ENCODE measurements at places on chromosomes 7 and 10.

- no peak for DNase-seq
Measured at GRCh38 chr7:30785786-30786185, 14.6 kb downstream of the MINDY4 start.

GRCh38 chr7:149104214-149104613 is 13.7 kb upstream of the ZNF786 start:
- DNase-seq, result no peak

DNA sequence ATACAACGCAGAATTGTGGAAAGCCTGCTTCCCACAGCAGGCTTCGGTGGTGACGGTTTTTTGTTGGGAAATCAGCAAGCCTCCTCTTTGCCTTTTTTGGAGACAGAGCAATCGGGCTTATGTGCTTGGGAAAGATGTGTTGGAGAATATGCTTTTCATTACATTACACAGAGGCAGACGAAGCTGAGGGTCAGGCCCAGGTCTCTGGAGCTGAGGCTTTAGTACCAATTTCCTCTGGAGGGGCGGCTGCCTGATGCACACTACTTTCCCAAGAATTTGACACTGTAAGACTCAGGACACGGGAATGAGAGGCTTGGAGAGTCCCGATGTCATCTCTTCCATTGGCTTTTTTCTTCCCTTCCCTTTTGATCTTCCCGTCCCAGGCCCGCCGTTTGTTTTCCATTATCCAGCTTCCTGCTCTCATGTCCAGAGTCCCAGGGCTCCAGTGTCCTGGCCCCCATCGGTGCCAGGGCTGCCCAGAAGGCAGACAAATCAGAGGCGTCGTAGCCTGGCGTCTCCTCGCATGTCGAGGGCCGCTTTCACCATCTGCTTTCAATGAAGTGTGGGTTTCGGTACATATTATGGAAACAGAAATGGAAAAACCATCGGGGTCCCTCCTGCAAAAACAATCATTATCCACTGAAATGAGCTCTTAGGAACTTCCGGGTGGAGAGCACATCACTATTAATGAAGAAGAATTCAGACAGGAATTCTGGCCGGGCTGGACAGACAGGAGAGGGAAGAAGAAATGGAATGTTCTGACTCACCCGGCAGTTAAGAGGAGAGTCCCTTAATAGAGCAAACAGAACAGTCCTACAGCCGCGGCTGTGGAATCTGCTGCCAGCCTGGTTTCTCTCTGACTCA is 123.0 kb upstream of the JCAD start:
- peak; percentile 88 for DNase-seq

- DNase-seq, result peak; percentile 43
Measured at GRCh38 chr7:65832281-65832680, 40.6 kb upstream of the VKORC1L1 start.

GRCh38 chr7:47100817-47101435 is 481.0 kb downstream of the TNS3 start:
- DNase-seq, result peak; percentile 57

GRCh38 chr7:131525820-131526219 is 30.6 kb downstream of the PODXL start:
- no peak for DNase-seq

- DNase-seq, result no peak
Measured at GRCh38 chr10:11473128-11473760, 138.2 kb downstream of the USP6NL start.

GRCh38 chr7:95470452-95470851 is 15.3 kb upstream of the ASB4 start:
- peak; percentile 75 for DNase-seq

DNA sequence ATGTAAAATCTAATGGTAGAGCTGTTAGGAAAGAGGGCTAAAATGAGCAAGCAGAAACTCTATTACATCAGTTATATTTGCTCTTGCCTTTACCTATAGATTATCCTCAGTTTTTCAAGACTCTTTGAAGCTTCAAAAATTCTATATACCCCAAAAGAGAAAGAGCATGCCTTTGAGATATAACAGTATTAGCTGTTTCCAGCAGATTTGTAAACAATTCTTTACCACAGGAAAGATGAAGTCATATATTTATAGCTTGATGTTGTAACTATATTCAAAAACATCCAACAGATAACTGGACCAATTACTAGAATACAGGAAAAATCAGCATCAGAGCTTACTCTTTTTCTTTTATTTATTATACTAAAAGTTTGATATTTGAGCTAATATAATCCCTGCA is 416.2 kb upstream of the TPK1 start:
- no peak for DNase-seq

GRCh38 chr7:64192148-64192704 is 14.8 kb upstream of the ZNF735 start:
- no peak for DNase-seq

DNA sequence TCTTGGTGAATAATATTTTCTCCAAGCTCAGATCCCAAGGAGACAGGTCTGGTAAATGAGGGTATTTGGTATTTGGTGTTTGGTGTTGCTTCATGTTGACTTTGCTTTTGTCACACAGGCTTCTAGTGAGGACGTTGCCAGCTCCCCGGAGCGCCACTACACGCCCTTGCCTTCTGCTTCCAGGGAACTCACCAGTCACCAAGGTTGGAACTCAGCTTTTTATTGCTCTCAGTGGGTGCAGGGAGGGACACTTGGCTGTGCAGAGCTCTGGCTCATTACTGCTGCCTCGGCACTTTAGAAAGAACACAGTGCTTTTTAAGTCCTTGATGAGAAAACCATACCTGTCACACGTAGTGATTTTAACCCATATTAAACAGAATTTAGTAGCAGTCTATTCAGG is 892.9 kb downstream of the LRMDA start:
- peak; percentile 48 for DNase-seq

GRCh38 chr7:29956487-29956836 is 33.1 kb downstream of the SCRN1 start:
- DNase-seq, result no peak

- no peak for DNase-seq
Measured at GRCh38 chr10:75658036-75658435, 226.6 kb downstream of the LRMDA start.

GRCh38 chr10:33869028-33869427 is 534.6 kb upstream of the NRP1 start:
- no peak for DNase-seq

All from astrocyte of the spinal cord (primary cell).